Stomach (tissue), 19 donors: ENCODE measurements at places on chromosomes 2 and 18. TPM values are rescaled to one million over a fixed set of nuclear protein-coding genes. Genes with fewer than 3 reads are reported as not detected.

Gene UGT1A9
- 7.0 TPM for total RNA-seq

Gene SIX3
- not detected for total RNA-seq

Gene SH3RF3
- 4.5 TPM for total RNA-seq

Gene KLHL14
- not detected for total RNA-seq

Gene C18orf54
- total RNA-seq: 4.0 TPM

Gene GYPC
- 119 TPM for total RNA-seq

Gene ALKAL2
- 11.2 TPM for total RNA-seq

Gene RAX
- total RNA-seq: not detected

Gene BCL11A
- 20.5 TPM for total RNA-seq

Gene NUP35
- 59.4 TPM for total RNA-seq

Gene REG3G
- not detected for total RNA-seq

Gene CDH2
- 0.58 TPM for total RNA-seq

Gene REL
- 8.7 TPM for total RNA-seq

Gene CXCR4
- total RNA-seq: not detected

Gene MOGAT1
- total RNA-seq: not detected

Gene CRYBA2
- total RNA-seq: not detected

Gene SPEG
- total RNA-seq: 30.4 TPM

Gene B4GALT6
- total RNA-seq: 0.58 TPM

Gene FAP
- 14.9 TPM for total RNA-seq

Gene GAL3ST2
- total RNA-seq: not detected

Gene SLC14A1
- total RNA-seq: not detected

Gene QPCT
- 1.3 TPM for total RNA-seq

Gene ANKRD36
- total RNA-seq: 100 TPM

Gene MYO5B
- 18.7 TPM for total RNA-seq

Gene CLIP4
- total RNA-seq: 9.6 TPM

Gene ANKRD30B
- 0.29 TPM for total RNA-seq

Gene CYP1B1
- 141 TPM for total RNA-seq

Gene LDLRAD4
- total RNA-seq: 8.7 TPM

Gene MAT2A
- total RNA-seq: 278 TPM

Gene COL3A1
- total RNA-seq: 174 TPM
